ENCODE measurements at places on chromosomes 4 and X.
A peak's percentile ranks its signal among the peaks of the same experiment; 100 is the strongest.

- DNase-seq: no peak
These were observed 237.9 kb downstream of the PACRGL start for GRCh38 chr4:20938204-20938603.

DNA sequence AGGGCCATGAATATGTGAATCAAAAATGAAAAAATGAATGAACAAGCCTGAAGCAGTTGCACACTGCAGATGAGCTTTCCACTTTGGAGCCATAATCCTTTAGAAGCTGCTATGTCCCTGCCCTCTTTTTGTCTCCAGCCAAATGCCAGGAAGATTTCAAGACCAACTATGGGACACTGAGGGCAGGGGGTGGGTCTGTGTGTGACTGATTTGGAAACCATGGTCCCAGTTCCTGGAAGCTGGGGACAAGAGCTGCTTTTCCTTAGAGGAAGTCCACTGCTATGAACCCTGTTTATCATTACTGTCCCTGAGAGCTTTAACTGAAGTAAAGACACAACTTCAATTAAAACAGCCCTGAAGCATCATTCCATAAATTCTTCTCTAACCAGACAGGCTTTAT lies 153.9 kb upstream of the GPC4 start:
- no peak for DNase-seq

DNA sequence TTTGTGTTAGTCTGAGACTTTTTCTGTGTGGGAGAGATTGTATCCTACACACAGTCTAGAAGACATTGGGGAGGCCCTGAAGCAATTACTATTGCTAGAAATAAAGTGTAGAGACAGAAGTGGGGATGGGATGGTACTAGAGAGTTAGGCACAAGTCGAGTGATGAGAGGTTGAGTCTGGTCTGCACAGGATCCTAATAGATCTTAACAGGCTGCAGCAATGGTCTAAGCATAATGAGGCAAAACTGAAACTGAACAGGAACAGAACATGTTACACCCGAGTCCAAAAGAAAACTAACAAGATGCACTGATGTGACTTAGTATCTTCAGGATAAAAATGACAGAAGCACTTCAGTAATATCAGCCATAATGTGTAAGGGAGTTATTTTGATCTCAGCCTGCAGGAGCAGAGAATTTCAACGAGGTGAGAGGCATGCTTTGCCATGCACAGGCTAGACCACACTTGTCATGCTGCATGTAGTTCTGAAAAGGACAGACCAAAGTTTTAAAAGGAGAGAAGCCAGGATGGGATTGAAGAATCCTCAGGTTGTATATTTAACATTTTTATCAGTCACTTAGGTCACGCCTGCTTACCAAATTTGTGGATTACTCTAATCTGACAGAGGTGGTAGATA lies 205.8 kb upstream of the BOD1L1 start:
- no peak for DNase-seq

- no peak for DNase-seq
These were observed 117.5 kb downstream of the TSPAN7 start for GRCh38 chrX:38678821-38679220.

DNA sequence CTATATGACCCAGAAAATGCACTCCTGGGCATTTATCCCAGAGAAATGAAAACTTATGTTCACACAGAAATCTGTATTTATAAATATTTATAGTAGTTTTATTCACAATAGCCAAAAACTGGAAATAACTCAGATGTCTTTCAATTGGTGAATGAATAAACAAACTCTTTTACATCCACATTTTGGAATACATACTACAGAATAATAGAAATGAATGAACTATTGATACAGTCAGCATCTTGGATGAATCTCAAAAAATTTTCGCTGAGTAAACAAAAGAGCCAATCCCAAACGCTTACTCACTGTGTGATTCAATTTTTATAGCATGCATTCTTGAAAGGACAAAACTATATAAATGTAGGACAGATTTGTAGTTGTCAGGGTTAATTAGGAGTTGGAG lies 75.1 kb upstream of the HTR2C start:
- peak; percentile 38 for DNase-seq

GRCh38 chrX:130997314-130997713 lies 60.8 kb upstream of the ARHGAP36 start:
- no peak for DNase-seq

DNA sequence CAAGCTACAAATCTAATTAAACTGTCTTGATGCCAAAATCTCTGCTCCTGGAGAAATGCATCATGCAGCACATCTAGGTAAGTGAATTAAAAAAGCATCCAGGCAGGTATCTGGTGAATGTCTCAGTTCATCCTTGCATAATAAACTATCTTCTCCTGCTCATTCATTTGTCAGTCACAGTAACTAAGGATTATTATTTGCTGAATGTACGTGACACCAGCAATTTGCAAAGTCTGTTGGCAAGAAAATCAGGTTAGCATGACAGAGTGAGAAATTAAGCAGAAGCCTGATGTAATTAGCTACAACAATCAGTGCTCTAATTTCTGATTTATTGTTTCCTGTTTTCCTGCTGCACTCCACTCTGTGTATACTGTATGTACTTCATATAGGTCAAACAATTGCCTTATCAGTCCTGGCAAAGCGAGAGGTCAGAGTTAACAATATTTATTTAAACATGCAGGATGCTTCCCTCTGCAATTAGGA lies 213.6 kb downstream of the FBXO8 start:
- no peak for DNase-seq

All from foreskin melanocyte (primary cell).